ENCODE measurements at places on chromosomes 3 and 15.

DNA sequence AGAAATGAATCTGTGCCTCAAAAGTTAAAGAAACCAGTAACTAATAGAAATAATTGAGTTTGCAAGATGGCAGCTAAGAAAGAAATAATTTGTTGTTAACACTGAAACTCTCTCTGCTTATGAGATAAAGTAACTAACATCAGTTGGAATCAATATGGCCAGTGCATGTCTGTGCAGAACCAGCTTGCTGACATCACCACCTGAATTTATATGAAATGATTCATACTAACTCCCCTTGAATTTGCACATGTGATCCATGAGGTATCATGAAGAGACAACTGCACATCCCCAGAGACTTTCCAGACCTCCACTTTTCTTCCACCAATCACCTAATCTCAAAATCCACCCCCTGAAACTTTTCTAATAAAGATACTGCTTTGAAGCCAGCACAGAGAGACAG, 10.3 kb upstream of the SLC25A38 start:
- DNase-seq = no peak

DNA sequence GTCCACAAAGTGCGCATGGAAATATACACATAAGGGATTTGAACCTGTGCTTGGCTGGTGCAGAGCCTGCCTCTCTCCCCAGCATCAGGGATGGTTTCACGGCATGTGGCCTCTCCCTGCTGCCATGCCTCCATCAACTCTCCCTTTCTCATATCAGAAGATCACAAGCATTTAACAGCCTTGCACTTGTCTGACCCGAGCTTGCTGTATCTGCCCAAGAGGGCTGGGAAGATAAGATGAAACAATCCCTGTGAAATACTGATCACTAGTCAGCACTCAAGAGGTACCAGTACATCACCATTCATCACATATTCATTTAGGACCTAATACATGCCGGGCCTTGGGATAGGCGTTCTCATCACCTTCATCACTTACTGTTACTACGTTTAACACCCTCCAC, 107.6 kb upstream of the ARHGEF3 start:
- DNase-seq = no peak

DNA sequence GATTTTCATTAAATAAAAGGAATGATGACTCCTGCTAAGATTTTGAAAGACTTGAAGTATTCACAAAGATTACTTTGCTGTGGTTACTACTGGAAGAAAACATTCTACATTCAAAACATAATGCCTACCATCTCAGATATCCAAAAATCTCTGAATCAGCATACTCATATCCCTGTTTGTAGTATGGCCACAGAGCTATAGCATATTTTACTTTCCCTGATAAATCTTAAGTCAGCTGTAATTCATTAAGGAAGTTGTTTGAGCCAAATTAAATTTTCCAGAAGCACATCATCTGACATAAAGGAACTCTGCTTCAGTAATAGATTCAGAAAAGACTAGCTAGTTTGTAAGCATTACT, 942.0 kb downstream of the ROBO1 start:
- no peak for DNase-seq

GRCh38 chr3:15654891-15655290, 53.3 kb downstream of the BTD start:
- no peak for DNase-seq

DNA sequence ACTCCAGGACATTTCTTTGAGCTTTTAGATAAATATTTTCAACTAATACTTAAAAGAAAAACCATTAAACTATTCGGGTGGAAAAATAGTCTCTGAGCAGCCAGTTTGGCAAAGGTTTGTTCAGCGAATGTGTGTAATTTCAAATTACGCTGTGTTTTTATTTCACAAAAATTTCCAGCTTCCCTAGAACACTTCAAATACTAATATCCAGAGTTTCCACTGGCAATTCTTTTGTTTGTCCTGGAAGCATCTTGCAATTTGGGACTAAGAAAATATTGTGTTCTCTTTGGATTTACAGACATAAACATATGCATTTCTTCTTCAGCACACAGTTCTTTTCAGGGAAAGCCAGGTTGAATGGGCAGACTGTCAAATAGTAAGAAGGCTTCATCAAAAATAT, 61.9 kb downstream of the MDFIC2 start:
- no peak for DNase-seq

DNA sequence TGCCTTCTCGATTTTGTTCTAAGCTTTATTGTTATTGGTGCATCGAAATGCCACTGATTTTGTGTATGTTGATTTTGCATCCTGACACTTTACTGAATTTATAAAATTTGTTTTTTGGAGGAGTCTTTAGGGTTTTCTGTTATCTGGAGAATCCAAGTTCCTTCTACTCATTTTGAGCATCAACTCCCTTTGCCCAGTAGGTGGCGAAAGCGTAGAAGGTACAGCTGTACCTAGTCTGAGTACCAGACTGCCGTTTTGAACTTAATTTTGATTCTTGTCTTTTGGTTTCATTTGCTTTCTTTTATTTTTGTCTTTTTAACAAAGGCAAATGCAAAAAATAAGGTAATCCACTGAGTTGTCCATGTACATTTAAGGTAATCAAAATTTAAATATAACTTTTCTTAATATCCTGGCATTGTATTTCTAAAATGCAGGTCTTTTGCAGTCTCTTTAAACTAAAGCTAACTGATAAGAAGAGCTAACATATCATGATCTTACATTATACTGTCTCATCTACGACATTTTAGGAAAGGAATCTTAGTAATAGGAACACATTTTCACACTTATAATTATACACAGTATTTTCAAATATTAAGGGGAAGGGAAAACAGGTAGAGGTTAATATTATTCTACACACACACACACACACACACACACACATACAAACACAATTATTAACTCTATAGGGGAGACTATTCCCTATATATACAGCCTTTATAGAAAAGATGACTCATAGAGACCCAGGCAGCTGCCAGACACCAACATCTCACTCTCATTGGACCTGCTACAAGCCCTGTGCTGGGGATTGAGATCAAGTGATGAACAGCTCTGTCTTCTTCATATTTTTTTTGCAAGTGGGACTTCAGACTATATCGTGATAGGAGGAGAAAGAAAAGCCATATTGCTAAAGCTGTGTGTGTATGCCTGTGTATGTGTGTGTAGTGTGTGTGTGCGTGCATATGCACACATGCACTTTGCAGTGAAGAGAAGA, 71.8 kb downstream of the SYNPR start:
- DNase-seq = no peak

GRCh38 chr3:102112704-102113230, 263.5 kb downstream of the NFKBIZ start:
- DNase-seq = no peak

- DNase-seq = no peak
Measured at GRCh38 chr3:52649461-52650210, 36.1 kb downstream of the PBRM1 start.

DNA sequence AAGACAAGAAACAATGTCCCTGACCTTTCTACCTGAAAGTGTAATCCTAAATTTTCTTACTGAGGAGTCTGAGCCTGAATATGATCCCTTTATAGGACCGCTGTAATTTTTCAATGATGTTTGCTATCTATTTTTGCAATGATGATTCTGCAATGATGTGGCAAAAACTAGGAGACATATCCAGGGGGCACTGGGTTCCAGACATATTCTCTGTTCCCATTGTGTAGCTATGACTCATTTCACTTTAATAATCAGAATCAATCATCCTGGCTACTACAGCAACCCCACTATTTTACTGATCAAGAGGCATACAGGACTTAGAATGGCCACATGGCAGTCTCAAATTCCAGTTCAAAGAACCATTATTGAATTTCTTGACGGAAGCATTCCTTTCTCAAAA, 85.9 kb downstream of the AQR start:
- no peak for DNase-seq

GRCh38 chr3:102176333-102177050, 258.3 kb upstream of the ZPLD1 start:
- no peak for DNase-seq

DNA sequence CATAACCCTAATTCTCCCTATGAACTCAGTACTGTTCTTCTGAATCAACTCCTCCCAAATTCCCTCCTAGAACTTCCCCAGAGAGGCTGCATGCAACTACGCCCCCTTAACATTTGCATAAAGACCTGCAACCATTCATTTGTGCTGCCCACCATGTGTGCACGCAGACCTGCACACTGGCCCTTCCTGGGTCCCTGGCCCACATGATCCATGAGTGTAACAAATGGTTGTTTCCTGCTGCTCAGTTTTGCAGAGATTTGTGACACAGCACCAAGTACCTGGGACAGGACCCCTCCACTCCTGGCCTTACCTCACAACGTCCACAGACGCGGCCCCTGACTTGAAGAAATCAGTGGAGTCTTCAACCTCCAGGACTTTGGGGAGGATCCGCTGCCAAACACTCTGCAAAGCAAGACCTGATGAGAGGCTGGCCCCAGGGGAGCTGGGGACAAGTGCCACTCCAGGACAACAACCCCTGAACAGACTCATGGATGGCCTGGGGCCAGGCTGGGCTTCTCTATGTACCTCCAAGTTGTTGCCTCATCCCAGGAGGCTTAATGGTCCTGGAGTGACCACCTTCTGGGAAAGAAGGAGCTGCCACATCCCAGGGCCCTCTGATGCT, 33.8 kb downstream of the ALDH1L1 start:
- peak; percentile 32 for DNase-seq

DNA sequence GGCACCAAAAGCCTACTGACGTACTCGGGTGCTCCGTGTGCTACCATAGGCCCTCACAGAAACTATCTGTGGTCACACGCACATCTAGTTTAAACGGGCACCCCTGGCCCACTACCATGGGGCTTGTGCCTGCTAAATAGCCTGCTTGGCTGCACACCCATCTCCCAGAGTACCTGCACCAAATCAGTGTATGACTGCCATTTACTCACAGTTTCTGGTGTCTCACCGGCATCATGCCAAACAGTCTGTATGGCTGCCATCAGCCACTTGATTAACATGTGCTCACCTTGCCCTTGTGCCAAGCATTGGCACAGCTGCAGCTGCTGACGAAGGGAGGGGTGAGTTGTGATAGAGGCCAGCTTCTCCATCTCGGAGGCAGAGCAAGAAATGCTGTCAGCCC, 232.7 kb downstream of the IGSF11 start:
- DNase-seq = peak; percentile 83

- DNase-seq = no peak
Measured at GRCh38 chr15:78931439-78932257, 13.2 kb downstream of the CTSH start.

DNA sequence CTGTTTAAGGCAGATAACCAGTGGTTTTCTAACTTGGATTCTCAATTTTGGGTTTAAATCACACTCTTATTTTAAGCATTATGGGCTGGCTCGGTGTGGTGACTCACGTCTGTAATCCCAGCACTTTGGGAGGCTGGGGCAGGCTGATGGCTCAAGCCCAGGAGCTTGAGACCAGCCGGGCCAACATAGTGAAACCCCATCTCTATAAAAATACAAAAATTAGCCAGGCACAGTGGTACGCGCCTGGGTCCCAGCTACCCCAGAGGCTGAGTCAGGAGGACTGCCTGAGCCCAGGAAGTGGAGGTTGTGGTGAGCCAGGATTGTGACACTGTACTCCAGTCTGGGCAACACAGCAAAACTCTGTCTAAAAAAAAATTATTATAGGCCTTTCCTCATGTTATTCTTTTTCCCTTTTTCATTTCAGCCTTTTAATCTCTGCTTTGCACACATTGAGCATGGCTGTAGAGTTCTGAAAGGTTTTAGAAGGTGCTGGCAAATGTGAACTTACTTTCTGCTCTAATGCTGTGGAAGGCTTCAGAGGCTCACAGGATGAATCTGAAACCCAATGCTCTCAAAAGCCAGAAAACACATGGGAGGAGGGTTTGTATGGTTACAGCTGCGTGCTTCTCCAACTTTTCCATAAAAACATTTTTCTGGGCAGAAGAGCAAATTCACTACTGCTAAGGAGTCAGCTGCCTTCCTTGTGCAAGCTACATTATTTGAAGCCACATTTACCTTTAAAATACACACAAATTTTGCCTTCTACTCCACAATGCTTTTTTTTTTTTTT, 32.5 kb downstream of the CHAC1 start:
- DNase-seq = no peak

- no peak for DNase-seq
Measured at GRCh38 chr3:124351430-124352148, 359.7 kb upstream of the ROPN1 start.

GRCh38 chr3:194671511-194671899, 486 bp downstream of the LSG1 start:
- DNase-seq = no peak

DNA sequence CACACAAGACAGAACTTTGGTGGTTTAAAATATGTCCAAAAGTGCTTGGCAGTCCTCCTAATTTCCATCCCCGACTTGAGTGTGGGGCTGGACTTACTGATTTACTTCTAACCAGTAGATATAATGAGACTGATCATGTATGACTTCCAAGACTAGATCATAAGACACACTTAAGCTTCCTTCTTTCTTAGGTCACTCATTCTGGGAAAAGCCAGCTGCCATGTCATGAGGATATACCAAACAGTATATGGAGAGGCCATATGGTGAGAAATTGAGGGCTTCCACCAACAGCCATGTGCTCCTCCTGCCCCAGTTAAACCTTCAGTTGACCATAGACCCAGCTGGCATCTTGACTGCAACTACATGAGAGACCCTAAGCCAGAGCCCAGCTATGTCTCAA, 282.8 kb upstream of the PROK2 start:
- no peak for DNase-seq

DNA sequence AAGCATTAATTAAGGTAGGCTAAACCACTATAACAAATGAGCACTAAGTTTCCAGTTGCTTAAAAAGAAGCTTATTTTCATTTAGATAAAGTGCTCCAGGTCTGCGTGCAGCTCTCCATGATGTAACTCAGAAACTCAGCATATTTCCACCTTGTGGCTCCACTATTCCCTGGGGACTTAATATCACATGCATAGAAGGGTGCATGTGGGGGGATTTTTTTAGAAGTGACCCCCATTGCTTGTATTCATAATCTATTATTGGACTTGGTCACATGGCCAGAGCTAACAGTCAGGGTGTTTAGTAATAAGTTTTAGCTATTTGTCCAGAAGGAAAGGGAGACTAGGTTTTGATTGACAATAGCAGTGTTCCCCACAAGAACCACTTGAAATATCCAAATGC, 86.8 kb downstream of the TMCO5A start:
- no peak for DNase-seq

- DNase-seq = no peak
Measured at GRCh38 chr3:142890592-142890991, 1.7 kb upstream of the PCOLCE2 start.

GRCh38 chr15:61830536-61831330, 229.5 kb downstream of the VPS13C start:
- no peak for DNase-seq

DNA sequence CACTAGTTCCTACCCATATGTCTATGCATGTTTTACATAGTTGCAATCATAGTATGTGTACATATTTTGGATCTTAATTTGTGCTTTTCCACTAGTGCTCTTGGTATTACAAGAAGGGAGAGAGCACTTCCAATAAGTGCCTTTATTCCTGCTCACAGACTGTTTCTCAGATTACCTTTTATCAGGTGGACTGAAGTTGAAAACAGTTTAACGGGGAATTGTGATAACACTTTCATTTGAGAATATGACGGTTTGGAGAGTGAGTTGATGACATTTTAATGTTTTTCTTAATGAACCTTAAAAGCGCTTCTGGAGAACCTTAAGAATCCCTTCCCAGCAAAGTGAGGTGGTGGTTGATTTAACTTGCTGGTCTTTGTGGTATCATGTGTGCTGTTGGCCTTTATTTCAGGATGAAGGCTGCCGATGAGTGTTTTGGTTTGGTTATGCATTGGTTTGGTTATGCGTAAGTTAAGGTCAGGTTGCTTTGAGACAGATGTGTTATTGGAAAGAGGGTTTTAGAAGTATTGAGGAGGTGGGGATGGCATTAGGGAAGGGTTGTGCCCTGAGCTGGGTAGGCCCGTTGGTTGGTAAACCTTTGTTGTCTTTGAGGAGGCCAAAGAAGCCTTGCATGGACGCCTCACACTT, 2.8 kb downstream of the EDEM1 start:
- no peak for DNase-seq

All from Right ventricle myocardium superior (tissue), 1 donor.